ENCODE measurements at places on chromosomes 4 and X. TPM values are rescaled to one million over a fixed set of nuclear protein-coding genes. Genes with fewer than 3 reads are reported as not detected.

DNA sequence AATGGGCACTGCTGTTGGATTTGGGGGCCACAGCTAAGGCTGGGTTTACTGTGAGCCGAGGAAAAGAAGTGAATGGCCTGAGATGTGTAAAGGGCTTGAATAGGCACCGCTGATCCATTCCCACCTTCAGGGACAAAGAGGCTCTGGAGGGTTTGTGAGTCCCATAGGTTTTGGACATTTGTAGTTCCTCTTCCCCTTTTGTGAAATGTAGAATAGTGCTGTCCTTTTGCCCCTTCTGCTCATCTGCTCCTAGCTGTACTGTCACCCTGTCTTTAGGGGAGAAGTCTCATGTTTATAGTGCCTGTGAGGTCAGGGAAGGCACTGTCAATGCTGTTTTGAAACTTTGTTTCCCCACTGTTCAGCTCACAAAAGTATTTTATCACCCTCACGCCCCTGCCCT lies 26.4 kb upstream of the CLCN4 start:
- no peak overlapping the region for H3K27ac ChIP-seq
- no peak for DNase-seq
- no peaks in the 10 kb centered on the region for H3K27me3 ChIP-seq
- no peaks in the 10 kb centered on the region for H3K4me1 ChIP-seq
- H3K36me3 ChIP-seq: peaks cover 24% of the 10 kb centered on the region
- H3K4me3 ChIP-seq: no peak overlapping the region

- H3K4me1 ChIP-seq: peaks cover 13% of the 10 kb centered on the region
- H3K4me3 ChIP-seq: no peak overlapping the region
- no peak for DNase-seq
- H3K27ac ChIP-seq: no peak overlapping the region
- H3K27me3 ChIP-seq: no peaks in the 10 kb centered on the region
These were observed 11.7 kb downstream of the RELL1 start for GRCh38 chr4:37674439-37674838.

Gene CFAP47
- total RNA-seq: not detected

Gene FNIP2
- total RNA-seq: 8.9 TPM

GRCh38 chr4:52263607-52264006 lies 212.5 kb downstream of the SPATA18 start:
- no peak overlapping the region for H3K27ac ChIP-seq
- no peak overlapping the region for H3K4me3 ChIP-seq
- H3K4me1 ChIP-seq: no peaks in the 10 kb centered on the region
- DNase-seq: no peak
- no peaks in the 10 kb centered on the region for H3K36me3 ChIP-seq
- no peaks in the 10 kb centered on the region for H3K27me3 ChIP-seq

Gene HERC6
- 21.5 TPM for total RNA-seq

DNA sequence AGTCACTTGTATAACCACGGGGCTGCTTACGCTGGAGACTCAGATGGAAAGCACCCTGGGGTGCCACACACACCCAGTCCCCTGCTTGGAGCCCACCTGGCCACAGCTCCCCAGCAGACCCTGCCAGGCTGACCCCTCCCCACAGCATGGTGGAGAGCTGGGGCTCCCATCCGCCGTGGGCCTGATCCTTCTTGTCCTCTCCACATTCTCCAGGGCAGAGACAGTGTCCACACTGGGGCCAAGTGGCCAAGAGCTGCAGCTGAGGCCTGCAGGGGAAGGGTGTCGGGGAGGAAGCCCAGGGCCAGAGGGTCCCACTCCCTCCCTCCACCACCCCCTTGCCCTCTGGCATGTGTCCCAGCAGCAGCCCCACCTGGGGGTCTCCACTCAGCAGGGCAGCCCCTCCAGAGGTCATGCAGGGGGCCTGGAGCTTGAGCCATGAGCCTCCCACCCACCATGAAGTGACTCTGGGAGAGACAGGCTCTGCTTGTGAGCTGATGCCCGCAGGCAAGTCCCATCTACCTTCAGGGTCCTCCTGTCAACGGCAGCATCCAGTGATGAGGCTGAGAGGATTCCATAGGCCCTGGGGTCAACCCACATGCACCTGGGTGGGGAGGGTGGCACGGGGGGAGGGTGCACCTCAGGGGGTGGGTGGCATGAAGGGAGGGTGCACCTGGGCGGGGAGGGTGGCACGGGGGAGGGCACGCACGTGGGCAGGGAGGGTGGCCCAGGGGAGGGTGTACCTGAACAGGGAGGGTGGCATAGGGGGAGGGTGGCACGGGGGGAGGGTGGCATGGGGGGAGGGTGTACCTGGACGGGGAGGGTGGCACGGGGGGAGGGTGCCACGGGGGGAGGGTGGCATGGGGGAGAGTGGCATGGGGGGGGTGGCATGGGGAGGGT lies 56.4 kb downstream of the FAM53A start:
- H3K4me1 ChIP-seq: peaks cover 6% of the 10 kb centered on the region
- H3K27me3 ChIP-seq: no peaks in the 10 kb centered on the region
- no peak overlapping the region for H3K27ac ChIP-seq
- no peak for DNase-seq
- no peak overlapping the region for H3K4me3 ChIP-seq
- H3K36me3 ChIP-seq: no peaks in the 10 kb centered on the region

Gene BMX
- total RNA-seq: not detected

- no peak overlapping the region for H3K27ac ChIP-seq
- peaks cover 29% of the 10 kb centered on the region for H3K27me3 ChIP-seq
- no peak overlapping the region for H3K4me3 ChIP-seq
- no peaks in the 10 kb centered on the region for H3K36me3 ChIP-seq
- H3K4me1 ChIP-seq: peaks cover 7% of the 10 kb centered on the region
These were observed 741 bp downstream of the FAM47E start for GRCh38 chr4:76252271-76252653.

- H3K27ac ChIP-seq: no peak overlapping the region
- H3K36me3 ChIP-seq: no peaks in the 10 kb centered on the region
- no peaks in the 10 kb centered on the region for H3K27me3 ChIP-seq
- no peaks in the 10 kb centered on the region for H3K4me1 ChIP-seq
These were observed 289.5 kb downstream of the USP46 start for GRCh38 chr4:52369649-52370048.

Gene TECRL
- not detected for total RNA-seq

Gene HCFC1
- 71.6 TPM for total RNA-seq

- no peak overlapping the region for H3K27ac ChIP-seq
- no peaks in the 10 kb centered on the region for H3K4me1 ChIP-seq
- H3K27me3 ChIP-seq: no peaks in the 10 kb centered on the region
- no peak overlapping the region for H3K4me3 ChIP-seq
- peaks cover 35% of the 10 kb centered on the region for H3K36me3 ChIP-seq
These were observed 115.6 kb downstream of the ARAP2 start for GRCh38 chr4:36128689-36129088.

- no peak for DNase-seq
- no peaks in the 10 kb centered on the region for H3K4me1 ChIP-seq
- H3K27me3 ChIP-seq: peaks cover 2% of the 10 kb centered on the region
- no peaks in the 10 kb centered on the region for H3K36me3 ChIP-seq
These were observed 78.3 kb upstream of the ARSJ start for GRCh38 chr4:114057746-114058145.

Gene MAGEA12
- total RNA-seq: not detected

Gene ADH7
- total RNA-seq: not detected

Gene TMSB15B
- 6.3 TPM for total RNA-seq

Gene ACE2
- total RNA-seq: not detected

Gene PNMA5
- 0.37 TPM for total RNA-seq

DNA sequence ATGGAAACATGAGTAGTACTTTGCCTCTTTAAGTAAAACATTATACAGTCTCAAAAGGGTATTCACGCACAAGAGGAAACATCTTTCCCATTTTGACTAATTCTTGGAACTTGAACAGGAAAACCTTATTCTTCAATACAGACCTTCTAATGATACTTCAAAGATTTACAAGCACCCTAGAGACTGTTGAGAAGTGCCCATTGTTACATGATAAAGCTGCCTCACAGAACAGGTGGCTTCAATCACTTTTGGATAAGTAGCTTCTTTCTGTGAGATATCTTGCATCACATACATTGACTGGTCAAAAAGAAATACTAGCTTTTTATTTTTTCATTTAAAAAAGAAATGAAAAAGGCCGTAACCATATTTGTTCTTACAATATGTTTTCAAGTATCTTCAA lies 219.4 kb downstream of the EPHA5 start:
- H3K36me3 ChIP-seq: no peaks in the 10 kb centered on the region
- no peak for DNase-seq
- H3K27ac ChIP-seq: no peak overlapping the region
- no peaks in the 10 kb centered on the region for H3K4me1 ChIP-seq
- no peaks in the 10 kb centered on the region for H3K27me3 ChIP-seq

DNA sequence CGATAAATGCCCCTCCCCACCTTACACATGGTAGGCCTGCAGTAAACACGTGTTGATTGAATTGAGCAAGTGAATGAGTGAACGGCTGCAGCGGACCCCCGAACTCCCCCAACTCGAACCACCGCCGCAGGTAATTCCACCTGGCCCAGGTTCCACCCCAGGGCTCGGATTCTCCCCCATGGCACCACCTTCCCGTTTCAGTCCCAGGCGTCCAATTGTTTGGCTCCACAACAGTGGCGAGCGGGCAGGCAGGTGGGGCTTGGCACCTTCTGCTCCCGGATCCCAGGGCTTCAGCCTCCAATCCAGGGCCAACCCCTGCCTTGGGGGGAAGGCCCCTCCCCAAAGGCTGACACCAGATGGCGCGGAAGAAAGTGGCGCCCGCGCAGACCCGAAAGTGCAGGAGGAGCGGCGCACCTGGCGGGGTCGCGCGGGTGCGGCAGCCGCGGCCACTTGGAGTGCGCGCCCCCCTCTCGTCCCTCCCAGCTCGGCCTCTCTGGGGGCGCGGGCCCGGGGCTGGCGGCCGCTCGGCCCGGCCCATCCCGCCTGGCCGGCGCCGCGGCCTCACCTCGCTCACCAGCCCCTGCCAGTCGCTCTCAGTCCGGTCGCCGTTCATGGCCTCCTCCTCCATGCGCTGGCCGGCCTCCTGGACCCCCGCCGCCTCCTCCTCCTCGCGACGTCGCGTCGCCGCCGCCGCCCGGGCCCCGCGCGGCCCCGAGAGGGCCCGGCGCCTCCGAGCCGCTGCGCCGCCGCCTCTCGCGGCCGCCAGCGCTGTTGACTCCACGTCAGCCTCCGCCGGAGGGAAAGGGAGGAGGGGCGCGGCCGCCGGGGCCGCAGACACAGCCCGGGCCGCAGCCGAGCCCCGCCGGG lies at the start of gene CCDC149:
CCDC149 (minus strand) TSS at position 791 of the 867 bp plus-strand sequence; CDS start at position 613, 178 bp downstream.
- no peak for DNase-seq
- H3K4me1 ChIP-seq: no peaks in the 10 kb centered on the region
- H3K36me3 ChIP-seq: no peaks in the 10 kb centered on the region
- no peak within 1 kb of the TSS for H3K4me3 ChIP-seq
- no peak within 1 kb of the TSS for H3K27ac ChIP-seq
- peaks cover 17% of the 10 kb centered on the region for H3K27me3 ChIP-seq

Gene ZNF711
- 1.2 TPM for total RNA-seq

DNA sequence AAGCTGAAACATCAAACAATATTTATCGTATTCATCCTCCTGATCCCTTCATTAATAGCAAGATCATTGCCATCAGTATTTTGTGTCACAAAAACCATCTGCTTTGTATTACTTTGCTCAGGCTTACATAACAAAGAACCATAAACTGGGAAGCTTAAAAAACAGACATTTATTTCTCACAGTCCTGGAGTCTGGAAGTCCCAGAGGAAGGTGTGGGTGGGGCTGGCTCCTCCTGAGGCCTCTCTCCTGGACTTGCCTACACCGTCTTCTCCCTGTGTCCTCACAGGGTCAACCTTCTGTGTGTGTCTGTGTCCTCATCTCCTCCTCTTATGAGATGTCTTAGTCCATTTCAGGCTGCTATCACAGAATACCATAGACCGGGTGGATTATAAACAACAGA lies 61.3 kb upstream of the MXRA5 start:
- no peak for DNase-seq
- no peak overlapping the region for H3K4me3 ChIP-seq
- no peak overlapping the region for H3K27ac ChIP-seq
- H3K27me3 ChIP-seq: no peaks in the 10 kb centered on the region

DNA sequence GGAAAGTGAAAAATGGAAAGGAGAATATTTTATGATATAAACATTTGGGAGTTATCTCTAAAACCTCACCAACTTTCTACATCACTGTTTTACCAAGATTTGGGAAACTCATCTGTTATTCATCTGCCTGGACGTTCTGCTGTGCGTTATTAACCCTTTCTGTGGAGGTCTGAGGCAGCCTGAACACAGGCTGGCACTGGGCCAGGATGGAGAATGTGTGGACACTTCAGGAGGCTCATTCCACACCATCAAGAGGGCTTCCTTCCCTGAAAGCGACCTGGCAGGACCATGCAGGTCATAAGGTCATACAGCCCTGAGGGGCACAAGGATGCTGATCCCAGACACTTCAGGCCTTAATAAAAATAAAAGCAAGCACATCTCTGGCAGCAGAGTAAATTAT lies 31.2 kb upstream of the TMEM184C start:
- no peaks in the 10 kb centered on the region for H3K4me1 ChIP-seq
- no peak for DNase-seq
- H3K27me3 ChIP-seq: peaks cover 17% of the 10 kb centered on the region
- H3K27ac ChIP-seq: no peak overlapping the region
- no peak overlapping the region for H3K4me3 ChIP-seq

GRCh38 chr4:162154862-162155540 lies 8.8 kb downstream of the FSTL5 start:
- H3K27ac ChIP-seq: no peak overlapping the region
- no peak for DNase-seq
- no peak overlapping the region for H3K4me3 ChIP-seq
- H3K36me3 ChIP-seq: no peaks in the 10 kb centered on the region
- no peaks in the 10 kb centered on the region for H3K4me1 ChIP-seq

GRCh38 chr4:122796801-122797404 lies 29.7 kb upstream of the FGF2 start:
- H3K36me3 ChIP-seq: no peaks in the 10 kb centered on the region
- H3K27me3 ChIP-seq: peaks cover 3% of the 10 kb centered on the region
- no peak for DNase-seq
- no peak overlapping the region for H3K27ac ChIP-seq
- no peaks in the 10 kb centered on the region for H3K4me1 ChIP-seq
- H3K4me3 ChIP-seq: no peak overlapping the region

DNA sequence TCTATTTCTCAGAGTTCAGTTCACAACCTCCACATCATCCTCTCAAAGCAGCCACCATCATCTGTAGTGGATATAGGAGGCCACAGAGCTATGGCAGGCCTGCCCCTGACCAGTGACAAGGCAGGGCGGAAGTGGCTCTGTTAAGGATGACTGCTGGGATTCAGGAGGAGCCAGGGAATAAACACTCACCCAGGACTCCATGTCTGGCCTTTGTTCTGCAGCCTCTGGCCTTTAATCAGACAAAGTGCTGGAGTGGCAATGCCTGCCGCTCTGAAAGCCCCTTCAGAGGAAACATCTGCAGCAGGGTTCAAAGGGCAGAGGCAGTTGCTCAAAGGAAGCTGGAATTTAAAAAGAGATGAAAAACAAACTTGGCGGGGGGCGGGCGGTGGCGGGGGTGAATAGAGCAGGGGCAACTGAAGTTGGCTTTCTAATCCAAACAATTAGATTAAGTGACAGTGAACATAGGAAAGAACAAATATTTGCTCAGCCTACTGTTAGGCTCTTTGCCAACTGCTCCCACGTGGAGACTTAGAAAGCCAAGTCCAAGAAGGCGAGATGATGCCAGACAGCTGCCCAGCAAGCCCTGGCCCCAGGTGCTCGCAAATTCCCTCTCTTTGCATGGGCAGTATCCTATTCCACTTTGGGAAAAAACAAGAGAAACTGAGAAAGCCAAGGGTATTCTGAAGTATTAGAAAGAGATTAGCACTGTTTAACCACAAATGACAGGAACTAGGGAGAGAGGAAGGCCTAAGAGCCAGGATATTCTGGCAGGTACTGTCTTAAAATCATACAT lies 5.5 kb downstream of the MPP1 start:
- H3K4me3 ChIP-seq: no peak overlapping the region
- DNase-seq: no peak
- H3K36me3 ChIP-seq: no peaks in the 10 kb centered on the region
- peaks cover 11% of the 10 kb centered on the region for H3K4me1 ChIP-seq
- no peaks in the 10 kb centered on the region for H3K27me3 ChIP-seq

Data from CD4-positive, CD25-positive, alpha-beta regulatory T cell (primary cell).